Activated CD8-positive, alpha-beta memory T cell treated with anti-CD3 and anti-CD28 coated beads for 1 hour (primary cell): ENCODE measurements at places on chromosomes 2 and 18.
A peak's percentile ranks its signal among the peaks of the same experiment; 100 is the strongest.

GRCh38 chr2:222434204-222434603 lies 9.9 kb downstream of the SGPP2 start:
- DNase-seq, result no peak

- DNase-seq, result no peak
Measured at GRCh38 chr2:184654945-184655344, 56.6 kb downstream of the ZNF804A start.

- no peak for DNase-seq
Measured at GRCh38 chr2:18487106-18487913, 73.1 kb downstream of the RDH14 start.

GRCh38 chr2:1584051-1584531 lies 160.2 kb downstream of the PXDN start:
- DNase-seq, result no peak

DNA sequence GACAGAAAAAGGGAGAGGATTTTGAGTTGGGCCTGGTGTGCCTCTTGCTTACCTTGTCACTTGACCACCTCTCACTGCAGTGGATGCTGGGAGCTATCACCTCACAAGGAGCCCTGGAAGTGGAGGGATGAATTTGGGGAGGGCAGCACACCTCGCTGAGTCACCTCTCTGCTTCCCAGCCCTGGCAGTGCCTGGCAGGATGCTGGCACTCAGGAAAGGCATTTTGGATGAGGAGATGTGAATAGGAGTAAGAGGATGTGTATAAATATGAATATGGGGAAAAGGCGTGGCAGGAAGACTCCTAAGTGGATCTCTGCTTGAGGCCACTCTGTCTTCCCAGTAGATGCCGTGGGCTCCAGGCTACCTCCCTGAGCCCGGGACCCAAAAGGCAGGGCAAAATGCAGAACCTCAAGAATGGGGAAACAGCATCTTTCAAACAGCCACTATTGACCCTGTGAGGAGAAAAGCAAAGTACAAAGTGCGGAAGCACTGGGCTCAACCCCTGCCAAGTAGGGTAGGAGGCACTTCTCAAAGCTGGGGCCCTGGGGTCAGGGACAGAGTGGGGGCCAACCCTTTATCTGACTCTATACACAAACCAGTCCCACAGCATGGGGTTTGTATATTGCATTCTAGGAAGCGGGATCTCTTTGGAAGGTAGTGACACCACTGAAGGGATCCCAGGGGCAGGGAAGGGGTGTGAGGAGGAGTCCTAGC lies 164.5 kb upstream of the GLI2 start:
- no peak for DNase-seq

GRCh38 chr18:76842837-76843530 lies 20.6 kb downstream of the ZNF236 start:
- DNase-seq, result no peak

DNA sequence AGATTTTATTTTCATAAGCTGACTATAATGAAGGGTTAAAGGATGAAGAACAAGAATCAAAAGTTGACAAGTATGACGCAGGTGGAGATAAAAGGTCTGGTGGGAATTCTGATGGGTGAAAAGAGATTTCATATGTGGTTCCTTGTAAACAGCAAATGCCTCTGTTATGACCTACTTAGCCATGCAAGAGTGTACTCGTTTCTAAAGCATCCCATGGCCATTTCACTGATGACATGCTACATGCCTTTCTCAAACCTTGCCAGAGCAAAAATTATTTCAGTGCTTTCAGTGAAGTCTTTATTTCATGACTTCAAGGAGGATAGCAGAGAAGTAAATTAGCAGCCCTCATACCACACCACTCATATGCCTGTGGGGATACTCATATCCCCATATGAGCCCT lies 71.7 kb downstream of the FEZ2 start:
- no peak for DNase-seq

- no peak for DNase-seq
Measured at GRCh38 chr18:9561759-9562158, 52.6 kb downstream of the PPP4R1 start.

DNA sequence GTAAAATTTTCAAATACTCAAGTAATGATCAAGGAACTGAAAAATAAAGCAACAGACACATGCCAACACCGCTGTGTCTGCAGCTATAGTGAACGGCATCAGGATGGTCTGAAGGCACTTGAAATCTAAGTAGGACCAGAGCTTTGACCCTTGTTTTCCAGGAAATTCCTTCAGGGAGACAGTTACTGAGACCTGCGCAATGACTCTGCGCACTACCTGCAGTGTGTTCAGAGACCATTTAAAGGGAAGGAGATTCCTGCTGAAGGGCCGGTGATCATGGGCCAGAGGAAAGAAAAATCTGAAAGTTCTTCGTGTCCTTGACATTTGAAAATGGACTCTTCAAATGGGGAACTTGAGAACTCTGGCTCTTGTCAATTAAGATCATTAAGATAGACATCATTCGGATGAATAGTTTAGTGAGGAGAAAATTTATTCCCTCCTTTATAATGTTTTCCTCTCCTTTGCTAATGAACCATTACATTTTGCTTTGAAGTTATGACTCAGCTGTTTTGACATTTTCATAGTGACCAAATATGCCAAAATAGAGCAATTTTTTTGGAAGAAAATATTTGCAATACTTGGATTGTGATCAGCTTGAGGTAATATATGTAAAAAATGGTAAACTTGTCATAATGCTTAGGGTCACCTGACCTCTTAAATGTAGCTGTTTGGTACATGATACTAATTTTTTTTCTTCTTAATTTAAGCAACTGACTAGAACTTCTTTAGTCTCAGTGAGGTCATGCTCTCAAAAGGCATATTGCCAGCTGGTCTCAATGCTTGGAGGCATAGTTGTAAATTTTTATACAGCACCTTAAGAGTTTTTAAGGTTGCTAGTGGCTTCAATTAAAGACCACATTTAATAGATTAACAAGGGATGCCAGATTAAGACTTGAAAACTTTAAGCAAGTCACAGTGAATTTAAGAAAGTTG lies 329.3 kb downstream of the ARHGAP15 start:
- DNase-seq, result no peak

GRCh38 chr2:207266648-207267047 lies 100.9 kb upstream of the KLF7 start:
- no peak for DNase-seq

DNA sequence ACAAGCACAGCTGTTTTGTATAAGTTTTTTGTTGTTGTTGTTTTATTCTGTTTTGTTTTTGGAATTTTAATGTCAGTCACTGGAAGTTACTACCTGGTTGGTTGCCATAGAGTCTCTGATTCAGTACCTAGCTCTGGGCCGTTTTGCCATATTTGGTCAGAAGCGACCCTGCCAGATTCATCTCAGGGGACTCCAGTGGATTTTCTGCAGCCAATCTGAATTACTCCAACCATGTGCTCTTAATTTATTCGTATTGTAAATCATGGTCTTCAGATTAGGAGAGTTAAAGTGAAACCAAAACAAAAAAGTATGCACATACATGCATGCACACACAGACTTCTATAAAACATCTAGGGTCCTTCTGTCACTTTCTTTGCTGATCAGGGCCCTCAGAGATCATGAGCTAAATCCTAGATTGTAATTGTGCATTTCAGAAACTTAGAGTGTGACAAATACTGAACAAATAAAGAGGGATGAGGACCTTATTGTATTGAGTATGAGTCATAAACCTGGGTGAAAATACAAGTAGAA lies 317.4 kb upstream of the UBE2E3 start:
- DNase-seq, result no peak

DNA sequence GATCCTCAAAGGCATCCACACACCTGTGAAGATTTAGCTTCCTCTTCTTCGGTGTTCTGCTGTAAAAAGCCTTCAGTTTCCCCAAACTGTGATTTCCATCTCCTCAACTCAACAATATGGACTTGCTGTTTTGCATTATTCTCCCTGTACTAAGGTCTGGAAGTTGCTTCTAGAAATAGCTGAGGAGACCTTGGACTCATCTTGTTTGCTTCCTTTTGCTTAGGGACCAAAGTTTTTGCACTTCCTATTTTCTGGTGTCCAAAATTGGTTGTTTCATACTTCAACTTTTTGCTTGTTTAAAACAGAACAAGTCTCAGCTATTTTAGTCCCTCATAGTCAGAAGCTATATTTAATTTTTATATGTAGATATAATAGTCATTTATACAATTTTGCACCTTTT lies 201.9 kb upstream of the COPS8 start:
- no peak for DNase-seq

DNA sequence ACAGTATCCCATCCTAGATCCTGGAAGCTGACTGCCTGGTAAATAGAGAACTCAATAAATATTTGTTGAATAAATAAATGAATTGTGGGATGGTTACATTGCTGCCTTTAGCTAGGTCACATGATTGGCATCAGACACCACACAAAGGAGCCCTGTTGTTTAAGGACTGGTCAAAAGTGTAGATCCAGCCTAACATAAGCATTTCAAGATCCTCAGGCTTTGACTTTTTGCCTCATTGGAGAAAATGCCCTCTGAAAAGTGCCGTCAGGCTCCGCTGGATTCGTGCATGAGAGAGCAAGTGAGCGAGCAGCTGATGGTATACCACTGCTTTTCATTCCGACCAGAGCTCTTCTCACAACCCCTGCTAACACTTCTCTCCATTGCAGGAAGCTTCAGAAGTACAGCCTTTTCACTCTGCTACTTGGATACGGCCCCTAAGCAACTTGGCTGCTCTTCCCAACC lies 1.3 kb upstream of the ZNF24 start:
- DNase-seq, result no peak

DNA sequence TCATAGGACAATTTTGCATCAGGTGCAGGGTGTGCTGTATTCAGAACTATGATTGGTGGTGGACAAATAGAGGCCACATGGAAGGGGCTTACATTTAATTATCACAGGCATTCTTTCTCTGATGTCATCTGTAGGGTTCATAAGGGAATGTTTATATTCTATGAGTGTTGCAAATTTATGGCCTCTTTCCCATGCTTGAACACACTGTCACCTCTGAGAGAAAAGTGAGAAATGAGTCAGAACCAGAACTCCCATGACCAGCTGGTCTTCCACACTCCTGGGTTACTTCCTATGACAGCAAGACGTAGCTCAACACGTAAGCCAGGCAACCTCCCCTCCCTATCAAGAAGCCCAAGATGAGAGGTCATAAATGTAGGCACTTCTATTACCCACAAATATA lies 310.8 kb downstream of the PIEZO2 start:
- no peak for DNase-seq

DNA sequence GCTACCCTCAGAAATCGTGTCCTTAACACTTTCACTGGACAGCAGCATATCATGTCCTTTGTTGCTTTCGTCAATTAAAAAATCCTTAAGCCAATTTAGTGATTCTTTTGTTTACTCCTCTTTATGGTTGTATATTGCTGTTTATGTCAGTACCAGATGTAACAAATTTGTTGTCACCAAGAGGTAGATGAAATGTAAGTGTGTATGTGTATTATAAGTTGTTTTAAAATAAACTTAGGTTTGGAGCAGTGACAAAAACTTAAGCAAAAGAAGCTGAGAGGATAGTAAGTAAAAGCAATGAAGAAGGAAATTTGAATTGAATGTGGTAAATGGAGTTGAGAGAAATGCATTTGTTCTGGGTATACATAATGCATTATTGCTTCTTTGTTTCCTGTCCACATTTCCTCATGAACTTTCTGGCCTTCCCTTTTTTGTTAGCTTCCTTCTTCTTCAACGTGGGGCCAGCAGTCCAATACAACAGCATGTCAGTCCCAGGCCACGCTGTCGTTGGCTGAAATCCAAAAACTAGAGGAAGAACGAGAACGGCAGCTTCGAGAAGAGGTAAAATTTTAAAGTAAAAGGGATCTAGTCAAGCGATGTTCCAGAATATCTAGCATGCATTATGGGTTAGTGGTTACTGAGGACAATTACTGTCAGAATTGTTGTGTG lies 30.5 kb upstream of the SNORC start:
- no peak for DNase-seq

- no peak for DNase-seq
Measured at GRCh38 chr2:133142087-133142486, 426.2 kb downstream of the NCKAP5 start.

GRCh38 chr2:235937936-235938335 lies 230.2 kb downstream of the GBX2 start:
- DNase-seq, result no peak

DNA sequence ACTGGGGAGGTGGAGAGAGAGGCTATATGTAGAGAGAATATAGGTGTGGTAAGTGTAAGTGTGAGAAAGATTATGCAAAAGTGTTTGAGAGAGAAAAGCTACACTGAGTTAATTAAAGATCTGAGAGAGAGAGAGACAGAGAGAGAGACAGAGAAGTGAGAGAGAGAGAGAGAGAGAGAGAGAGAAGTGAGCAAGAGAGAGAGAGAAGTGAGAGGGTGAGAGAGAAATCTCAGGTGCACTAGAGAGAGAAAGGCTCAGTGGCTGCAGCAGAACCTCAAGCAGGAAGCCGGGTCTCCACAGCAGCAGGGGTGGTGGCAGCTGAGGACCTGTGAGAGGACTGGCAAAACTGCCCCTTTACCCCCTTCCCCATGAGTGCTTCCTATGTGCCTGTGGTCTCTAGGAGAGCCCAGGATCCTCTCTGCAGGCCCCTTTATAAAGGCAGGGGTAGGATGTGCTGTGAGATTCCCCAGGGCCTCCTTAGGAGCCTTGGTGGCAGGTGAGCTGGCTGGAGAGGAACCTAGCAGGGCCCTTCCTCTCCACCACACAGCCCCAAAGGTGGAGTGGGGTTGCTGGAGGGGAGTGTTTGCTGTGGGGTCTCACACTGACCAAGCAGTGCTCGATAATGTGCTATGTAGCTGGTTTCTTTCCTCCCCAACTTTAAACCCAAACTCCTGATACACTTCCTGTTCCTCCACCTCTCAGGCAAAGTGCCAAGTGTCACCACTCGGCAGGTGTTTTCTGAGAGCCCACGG lies 52.6 kb downstream of the SLC4A5 start:
- peak; percentile 14 for DNase-seq

GRCh38 chr2:224951723-224952481 lies 90.4 kb downstream of the DOCK10 start:
- no peak for DNase-seq

GRCh38 chr2:332592-332991 lies 44.7 kb upstream of the ALKAL2 start:
- no peak for DNase-seq

DNA sequence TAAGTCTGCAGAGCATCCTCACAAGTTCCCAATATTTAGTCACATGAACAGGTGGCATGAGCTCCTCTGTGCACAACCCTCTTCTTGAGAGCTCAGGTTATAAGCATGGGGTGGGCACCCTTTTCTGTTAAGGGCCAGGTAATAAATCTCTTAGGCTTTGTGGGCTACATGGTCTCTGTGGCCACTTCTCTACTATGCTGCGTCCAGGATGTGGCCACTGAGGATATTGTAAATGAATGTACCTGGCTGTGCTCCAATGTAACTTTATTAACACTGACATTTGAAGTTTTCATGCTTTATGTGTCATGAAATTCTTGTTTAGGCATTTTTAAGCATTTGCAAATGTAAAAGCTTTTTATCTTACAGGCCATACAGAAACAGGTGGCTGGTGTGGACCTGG lies 116.8 kb upstream of the ST6GAL2 start:
- no peak for DNase-seq

DNA sequence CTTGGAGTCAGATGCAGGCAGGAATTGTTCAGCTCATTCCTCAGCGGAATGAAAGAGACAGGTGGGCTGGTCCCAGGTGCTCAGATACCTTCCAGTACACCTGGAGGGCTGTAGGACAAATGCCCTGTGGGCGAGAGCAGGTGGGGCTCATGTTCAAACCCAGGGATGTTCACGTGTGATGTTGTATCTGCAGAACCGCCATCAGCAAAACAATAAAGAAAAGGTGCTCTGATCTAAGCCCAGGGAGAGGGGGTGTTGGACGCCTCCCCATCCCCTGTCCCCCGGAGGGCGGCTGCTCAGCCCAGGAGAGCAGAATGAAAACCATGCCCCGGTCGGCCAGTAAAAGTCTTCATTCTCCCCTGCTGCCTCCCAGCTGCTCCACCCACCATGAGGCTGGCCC lies 197.4 kb downstream of the HAUS1 start:
- no peak for DNase-seq
